ENCODE measurements at places on chromosomes 6 and 20.

- no peak for DNase-seq
These were observed 1336.7 kb upstream of the CITED2 start for GRCh38 chr6:140711019-140711613.

DNA sequence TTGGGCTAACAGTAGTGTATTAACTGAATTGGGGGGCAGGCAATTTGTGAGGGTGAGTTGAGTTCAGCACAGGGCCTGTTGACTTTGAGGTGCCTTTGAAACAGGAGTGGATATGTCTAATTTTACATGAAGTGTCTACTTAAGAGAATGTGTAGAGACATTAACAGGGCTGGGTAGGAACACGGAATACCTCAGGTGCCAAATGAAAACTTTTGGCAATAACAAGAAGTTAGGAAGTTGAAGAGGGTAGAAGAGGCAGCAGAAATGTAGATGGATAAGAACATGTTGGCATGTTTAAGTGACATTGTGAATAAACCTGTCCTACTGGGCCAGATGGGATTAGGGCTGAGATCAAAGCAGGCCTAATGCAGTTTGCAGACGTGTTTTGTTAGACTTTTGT is 117.0 kb downstream of the SLC16A10 start:
- no peak for DNase-seq

- DNase-seq: peak; percentile 61
These were observed 72.8 kb downstream of the RTN4IP1 start for GRCh38 chr6:106556368-106556960.

DNA sequence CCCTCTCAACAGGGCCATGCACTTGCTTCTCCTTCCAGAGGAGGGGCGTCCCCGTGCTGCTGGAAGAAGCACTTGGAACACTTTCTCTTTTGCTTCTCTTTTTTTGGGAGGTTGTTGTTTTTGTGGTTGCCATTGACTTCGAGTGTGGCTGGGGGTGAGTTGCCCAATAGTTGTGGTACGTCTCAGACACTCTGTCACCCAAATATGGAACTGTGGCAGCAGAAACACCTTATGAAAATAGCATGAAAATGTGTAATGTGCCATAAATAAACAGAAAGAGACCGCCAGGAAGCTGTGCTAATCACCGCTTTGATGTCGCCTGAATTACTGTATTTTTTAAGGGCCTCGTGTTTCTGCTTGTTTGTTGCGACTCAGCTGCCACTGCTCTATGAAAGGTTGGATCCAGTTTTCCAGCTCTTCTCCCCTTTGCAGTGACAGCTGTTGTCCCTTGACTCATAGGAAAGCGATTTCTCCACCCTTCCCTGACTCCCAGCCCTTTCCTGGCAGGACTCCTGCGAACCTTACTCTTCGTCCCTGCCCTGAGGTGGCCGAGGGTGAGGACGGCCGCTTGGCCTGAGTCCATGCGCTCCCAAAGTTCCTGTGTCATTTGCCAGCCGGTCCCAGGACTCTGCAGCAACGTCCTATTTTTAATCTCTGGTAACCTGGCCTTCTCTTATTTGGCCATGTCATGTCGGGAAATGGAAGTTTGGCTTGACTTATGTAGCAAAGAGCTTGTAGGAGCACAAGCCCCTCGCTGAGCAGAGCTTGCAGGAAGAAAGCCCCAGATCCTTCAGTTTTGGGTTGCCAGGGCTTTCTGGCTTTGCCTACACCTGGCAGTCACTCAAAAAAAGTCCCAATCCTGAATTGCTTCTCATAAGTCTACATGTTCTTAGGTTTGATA is 694.6 kb downstream of the QKI start:
- DNase-seq: peak; percentile 45

DNA sequence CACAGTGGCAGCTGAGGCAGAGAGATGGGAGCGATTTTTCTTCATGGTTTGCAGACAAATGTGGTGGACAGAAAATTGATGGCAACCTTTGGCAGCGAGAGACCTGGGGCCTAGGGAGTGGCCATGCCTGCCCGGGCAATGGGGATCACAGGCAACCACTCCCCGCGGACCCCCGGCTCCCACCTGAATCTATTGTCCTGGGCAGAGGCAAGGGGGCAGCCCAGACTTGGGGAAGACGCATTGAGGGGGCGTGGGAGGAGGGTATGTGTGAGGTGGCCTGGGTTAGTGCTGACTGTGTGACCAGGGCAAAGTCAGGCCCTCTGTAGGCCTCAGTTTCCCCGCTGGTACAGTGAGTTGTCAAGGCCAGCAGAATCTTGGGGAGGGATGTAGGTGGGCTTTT is 53.6 kb upstream of the BLCAP start:
- DNase-seq: no peak

DNA sequence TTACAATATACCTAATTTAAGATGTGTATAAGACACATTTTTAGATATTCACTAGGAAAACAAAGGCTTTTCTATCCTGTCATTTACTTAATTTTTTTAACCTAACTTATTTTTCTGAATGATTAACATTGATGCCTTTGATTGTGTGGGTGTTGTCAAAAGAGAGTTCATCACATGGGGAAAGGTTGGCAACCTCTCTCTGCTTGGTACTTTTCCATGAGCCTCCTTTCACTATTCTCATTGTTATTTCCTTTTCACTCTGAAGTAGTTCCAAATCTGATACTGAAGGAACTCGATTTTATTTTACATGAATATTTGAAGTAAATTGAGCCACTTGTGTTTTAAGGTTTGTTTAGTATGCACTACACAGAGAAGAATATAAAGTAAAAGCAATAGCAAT is 35.9 kb downstream of the TPD52L1 start:
- DNase-seq: no peak

DNA sequence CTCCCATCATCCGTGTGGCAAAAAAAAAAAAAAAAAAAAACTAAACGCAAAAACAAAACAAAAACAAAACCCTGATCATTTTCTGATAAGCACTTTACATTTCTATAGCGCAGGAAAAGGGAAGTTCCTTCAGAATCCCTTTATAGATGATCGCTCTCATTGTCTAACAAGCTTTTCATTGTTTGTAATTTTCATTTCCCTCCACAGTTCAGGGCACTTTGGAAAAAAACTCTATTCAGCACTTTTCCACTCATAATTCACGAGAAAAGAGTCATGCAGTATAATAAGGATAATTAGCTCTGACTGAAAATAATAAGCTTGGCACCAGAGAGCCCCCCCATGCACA is 89.4 kb upstream of the ATXN1 start:
- no peak for DNase-seq

DNA sequence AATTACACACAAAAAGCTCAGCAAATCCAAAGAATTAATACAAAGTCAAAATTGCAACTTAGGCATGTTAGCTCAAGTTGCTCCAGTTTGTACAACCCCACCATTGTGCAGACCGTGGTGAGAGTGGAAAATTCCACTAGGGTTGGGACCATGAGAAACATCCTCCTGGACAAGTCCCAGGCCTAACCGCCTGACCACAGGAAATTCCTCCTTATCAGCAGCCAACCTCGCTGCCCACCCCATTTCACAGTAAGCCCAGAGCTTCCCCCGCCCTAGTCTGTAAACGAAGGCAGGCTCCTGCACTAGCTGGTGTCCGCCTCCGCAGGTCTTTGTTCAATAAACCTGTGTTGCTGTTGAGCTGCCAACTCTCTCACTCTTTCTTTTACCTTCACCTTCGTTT is 1023.3 kb downstream of the EYS start:
- DNase-seq: no peak

DNA sequence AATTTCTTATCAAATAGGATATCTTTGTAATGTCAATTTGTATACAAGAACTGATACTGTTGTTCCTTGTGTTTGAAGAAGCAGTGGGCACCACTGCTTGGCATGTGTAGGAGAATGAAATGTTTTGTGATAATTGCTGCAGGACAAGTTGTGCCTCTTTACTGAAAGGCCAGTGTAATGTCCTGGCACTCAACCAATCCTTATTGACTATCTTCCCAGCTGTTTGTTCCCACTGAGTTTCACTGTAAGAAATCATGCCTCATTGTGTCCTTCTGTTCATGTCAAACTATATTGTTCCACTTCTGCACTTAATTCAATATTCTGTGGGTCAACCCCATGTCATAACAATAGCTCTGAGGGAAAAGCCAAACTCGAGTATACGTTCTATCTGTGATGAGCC is 136.1 kb upstream of the FAM83B start:
- DNase-seq: no peak

GRCh38 chr20:46804126-46804525 is 90.5 kb upstream of the EYA2 start:
- no peak for DNase-seq

DNA sequence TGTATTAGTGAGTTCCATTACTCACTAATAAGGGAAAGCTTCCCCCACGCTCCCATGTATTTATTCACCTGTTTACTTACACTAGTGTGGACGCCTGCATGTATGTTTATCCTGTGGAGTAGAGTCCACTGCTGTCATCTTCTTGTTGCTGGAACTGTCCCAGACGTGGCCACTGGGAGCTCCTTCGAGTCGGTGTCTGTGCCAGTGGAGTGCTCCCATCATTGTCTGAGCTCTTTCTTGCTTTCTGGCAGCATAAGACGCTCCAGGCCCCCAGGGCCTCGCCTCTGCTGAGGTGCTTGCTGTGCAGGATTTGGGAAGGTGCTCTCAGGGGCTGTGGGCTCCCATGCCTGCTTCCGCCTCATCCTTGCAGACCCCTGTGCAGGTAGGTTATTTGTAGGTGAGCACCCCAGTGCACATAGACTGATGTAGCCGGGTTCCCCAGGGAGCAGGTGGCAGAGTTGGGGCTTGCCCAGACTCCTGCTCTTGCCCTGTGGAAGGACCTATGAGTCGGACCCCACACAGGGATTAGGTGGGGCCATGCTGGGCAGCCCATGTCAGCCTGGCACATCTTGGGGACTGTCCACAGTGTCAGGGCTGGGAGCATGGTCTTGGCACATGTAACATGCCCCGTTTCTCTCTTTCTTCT is 16.6 kb downstream of the PHACTR3 start:
- no peak for DNase-seq

DNA sequence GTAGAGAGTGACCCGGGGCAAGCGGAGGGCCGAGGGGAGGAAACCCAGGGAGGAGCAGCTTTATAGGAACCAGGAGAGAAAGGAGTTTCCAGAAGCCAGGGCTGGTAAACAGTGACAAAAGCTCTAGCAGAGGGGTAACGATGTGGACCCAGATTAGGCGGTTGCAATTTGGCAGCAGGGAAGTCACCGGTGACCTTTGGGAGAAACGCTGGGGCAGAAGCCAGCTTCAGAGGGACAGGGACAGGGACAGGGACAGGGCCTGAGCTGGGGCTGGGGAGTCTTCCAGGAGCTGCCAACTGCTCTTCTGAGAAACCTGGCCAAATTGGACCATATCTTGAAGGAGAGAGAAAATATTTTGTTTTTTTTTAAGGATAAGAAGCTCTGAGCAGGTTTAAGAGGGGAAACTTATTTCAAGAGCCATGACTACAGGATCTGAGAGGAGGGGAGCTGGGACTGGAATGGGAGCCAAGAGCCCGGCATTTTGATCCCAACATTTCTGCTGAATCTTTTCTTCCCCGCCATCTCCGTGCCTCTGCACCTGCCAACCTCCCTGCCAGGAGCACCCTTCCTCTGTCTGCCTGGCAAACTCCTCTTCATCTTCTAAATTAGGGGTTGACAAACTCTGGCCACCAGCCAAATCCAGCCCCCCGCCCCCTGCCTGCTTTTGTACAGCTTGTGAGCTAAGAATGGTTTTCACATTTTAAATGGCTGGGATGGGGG is 22.6 kb upstream of the PREX1 start:
- no peak for DNase-seq

GRCh38 chr20:32807706-32808105 is 12.0 kb upstream of the MAPRE1 start:
- DNase-seq: no peak

- no peak for DNase-seq
These were observed 205.1 kb downstream of the ANKRD60 start for GRCh38 chr20:58023346-58023745.

GRCh38 chr6:37048403-37048850 is 43.0 kb downstream of the FGD2 start:
- DNase-seq: no peak

GRCh38 chr20:45053430-45054351 is 47.2 kb downstream of the KCNS1 start:
- no peak for DNase-seq

DNA sequence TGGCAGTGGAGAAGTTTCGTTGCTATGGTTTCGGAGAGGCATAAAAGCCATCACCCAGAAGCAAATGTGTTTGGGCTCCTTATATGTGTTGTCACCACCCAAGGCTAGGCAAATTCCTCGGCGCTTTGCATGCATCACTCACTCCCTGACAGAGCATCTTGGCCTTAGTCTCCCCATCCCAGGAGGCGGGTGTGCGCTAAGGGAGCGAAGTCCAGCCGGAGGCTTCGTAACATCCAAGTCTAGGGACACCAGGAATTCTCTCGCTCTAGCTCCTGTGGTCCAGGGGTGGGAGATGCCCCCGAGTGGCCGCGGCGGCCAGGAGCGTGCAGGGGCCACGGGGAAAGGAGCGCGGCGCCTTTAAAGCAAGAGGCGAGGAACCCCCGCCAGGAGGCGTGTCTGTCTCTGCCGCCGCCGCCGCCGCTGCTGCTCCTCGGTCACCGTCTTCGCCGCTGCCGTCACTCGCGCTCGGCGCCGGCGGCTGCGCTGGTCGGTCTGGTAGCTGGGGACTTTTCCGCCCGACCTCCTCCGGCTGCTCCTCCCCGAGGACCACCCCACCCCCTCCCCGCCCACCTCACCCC is at the start of gene GRIK2:
Gene GRIK2 (plus strand): TSS at position 458 of the 578 bp plus-strand sequence.
- DNase-seq: no peak

GRCh38 chr20:46703435-46703834 is 6.0 kb upstream of the SLC2A10 start:
- DNase-seq: no peak

GRCh38 chr20:14525426-14525825 is 188.0 kb upstream of the FLRT3 start:
- no peak for DNase-seq

DNA sequence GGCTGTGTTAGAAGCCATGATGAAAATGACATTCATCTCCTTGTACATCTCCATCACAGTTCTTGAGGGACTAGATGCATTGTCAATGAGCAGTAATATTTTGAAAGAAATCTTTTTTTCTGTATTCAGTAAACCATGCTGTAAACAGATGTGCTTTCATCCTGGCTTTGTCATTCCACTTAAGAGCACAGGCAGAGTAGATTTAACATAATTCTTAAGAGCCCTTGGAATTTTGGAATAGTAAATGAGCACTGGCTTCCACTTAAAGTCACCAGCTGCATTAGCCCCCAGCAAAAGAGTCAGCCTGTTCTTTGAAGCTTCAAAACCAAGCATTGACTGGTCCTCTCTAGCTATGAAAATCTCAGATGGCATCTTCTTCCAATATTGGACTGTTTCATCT is 197.8 kb upstream of the HDDC2 start:
- no peak for DNase-seq

- DNase-seq: no peak
These were observed 683.0 kb downstream of the DHX35 start for GRCh38 chr20:39645131-39645530.

- DNase-seq: no peak
These were observed 74.6 kb downstream of the KIF16B start for GRCh38 chr20:16498526-16499253.

- no peak for DNase-seq
These were observed 263.9 kb downstream of the FARS2 start for GRCh38 chr6:5525209-5525608.

DNA sequence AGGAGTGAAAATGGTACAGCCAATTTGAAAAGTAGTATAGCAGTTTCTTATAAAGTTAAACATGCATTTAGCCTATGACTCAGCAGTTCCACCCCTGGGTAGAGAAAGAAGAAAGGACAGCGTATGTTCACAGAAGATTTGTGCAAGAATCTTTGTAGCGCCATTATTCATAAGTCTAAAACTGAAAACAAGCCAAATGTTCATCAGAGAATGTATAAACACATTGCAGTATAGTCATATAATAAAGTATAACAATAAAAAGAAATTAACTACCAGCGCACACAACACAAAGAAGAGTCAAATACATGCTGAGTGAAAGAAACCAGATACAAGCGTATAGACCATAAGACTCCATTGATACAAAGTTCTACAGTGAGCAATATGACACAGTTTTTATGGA is 294.0 kb downstream of the SAMD5 start:
- DNase-seq: no peak
